ENCODE measurements at places on chromosomes 2 and 18.

GRCh38 chr2:192049362-192049761 is 145.4 kb downstream of the TMEFF2 start:
- no peak for DNase-seq

DNA sequence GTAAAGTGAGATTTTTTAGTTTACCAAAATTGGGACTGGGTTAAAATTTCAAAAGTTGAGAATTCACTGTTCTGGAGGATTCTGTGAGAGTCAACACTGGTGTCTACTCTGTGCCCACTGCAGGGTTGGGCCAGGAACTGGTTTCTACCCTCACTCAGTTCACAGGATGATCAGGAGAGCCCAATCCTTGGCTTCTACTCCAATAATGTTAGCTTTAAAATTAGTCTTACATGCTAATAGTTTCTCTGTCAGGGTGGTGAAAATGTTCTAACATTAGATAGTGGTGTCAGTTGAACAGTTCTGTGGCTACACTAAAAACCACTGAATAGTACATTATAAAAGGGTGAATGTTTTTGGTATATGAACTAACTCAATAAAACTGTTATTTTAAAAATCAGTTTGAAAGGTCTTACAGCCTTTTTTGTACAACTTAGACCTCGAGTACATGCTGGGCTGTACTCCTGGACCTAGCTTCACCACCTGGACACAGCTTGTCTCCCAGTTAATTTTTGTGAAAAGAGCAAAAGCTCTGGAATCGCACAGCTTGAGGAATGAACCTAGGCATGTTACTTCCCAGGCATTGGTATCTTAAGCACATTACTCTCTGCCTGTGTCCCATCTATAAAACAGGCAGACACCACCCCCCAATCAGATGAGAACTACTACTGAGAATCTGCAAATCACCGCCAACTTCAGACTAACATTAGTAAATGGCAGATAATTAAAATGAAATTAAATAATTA is 44.4 kb downstream of the ACVR1 start:
- no peak for DNase-seq

GRCh38 chr2:102217032-102217431 is 30.2 kb downstream of the IL1RL2 start:
- no peak for DNase-seq

- no peak for DNase-seq
Observed at GRCh38 chr2:61181382-61182058, 19.5 kb downstream of the C2orf74 start.

GRCh38 chr18:10207682-10208345 is 246.6 kb upstream of the APCDD1 start:
- DNase-seq, result no peak

DNA sequence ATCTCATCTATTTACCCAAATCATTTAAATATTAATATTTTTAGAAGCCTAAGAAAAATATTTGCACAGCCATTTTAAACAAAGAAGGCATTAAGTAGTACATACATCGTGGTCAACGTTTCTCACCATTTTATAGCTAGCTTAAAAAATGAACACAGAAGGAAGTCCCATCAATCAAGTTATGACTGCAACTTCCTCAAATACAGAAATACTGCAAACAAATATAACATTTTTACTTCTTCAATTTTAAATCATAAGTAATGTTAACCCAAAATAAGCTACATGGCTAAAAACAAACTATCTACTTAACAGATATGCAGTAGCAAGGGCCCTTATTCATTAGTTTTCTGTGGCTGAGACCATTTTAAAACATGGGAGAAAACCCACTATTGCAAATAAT is 30.6 kb downstream of the ITSN2 start:
- no peak for DNase-seq
